Osteoblast (primary cell): ENCODE measurements at places on chromosomes 16 and 17. TPM values are rescaled to one million over a fixed set of nuclear protein-coding genes. Genes with fewer than 3 reads are reported as not detected.

- peak; percentile 87 for DNase-seq
These were observed 23.3 kb upstream of the CDRT4 start for GRCh38 chr17:15490634-15491261.

DNA sequence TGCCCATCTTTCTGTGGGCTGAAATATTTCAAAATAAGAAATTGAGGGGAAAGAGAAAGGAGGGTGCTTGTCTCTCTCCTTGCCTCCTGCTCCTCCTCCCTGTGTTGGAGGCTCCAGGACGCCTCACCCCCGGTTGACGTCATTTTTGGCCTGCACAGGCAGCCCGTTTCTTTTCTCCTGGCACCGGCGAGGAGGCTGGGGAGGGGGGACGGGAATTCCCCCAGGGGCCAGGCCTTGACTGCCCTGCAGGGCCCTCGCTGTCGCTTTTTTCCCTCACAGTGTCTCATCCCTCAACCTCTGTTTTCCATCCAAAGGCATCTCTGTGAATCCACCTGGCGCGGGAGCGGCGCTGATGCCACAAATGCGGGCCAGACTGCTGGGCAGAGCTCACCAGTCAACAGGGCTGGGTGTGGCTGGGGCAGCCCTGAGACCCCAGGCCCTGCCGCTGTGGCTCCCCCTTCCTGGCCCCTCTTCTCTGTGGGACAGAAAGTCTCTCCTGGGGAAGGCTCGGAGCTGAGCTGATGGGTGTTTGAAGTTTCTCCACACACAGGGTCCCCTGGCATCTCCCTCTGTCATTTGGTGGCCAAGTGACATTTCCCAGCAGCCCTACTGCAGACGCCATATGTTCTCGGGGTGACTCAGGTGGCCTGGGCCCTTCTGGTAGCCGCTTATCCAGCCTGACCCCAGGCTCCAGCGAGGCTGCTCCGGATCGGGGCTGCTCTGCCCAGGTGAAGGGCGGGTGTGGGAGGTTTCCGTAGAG lies 16.0 kb downstream of the CENPX start:
- DNase-seq, result peak; percentile 95

DNA sequence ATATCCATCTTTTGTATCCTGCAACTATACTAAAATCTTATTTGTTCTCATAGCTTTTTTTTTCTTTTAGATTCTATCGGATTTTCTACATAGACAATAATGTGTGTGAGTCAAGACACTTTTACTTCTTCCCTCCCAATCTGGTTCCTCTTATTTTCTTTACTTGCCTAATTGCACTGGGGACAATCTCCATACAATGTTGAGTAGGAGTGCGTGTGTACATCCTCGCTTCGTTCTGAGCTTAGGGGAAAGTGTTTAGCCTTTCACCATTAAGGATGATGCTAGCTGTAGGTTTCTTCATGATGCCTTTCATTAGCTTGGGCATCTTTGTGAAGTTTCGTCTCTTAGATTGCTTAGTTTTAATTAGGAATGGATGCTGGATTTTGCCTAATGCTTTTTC lies 2.9 kb downstream of the SPATA32 start:
- peak; percentile 15 for DNase-seq

DNA sequence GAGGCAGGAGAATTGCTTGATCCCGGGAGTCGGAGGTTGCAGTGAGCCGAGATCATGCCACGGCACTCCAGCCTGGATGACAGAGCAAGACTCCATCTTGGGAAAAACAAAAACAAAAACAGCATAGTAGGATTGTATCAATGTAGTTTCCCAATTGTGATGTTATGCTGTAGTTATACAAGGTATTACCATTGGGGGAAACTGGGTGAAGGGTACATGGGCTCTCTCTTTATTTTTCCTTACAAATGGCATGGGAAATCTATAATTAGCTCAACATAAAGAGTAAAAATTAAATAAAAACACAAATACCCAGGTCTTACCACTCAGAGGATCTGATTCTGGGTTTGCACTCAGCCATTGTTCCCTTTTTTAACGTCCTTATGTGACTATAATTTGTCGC lies 107.9 kb downstream of the KATNIP start:
- DNase-seq, result no peak

- no peak for DNase-seq
These were observed 75.9 kb upstream of the WSB1 start for GRCh38 chr17:27218041-27218440.

GRCh38 chr16:89759746-89760340 lies 38.5 kb downstream of the ZNF276 start:
- DNase-seq, result peak; percentile 9

DNA sequence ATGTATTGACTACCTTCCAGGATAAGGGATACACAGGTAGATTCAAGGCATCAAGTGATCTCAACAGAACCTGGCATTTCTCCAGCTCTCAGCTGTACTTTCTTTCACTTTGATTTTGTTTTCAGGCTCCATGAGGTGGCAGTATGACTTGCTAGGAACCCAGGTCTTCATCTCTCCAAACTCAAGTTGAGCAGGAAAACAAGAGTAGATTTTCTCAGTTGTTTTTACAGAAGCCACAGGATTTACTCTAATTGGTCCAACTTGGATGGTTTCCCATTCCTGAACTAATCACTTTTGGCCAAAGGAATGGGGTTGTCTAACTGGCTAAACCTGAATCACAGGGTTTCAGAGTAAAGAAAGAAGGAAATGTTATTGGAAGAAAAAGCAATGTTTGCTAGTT lies 146.6 kb downstream of the TRIM37 start:
- no peak for DNase-seq

- DNase-seq, result no peak
These were observed 92.1 kb downstream of the TTC19 start for GRCh38 chr17:16091773-16092172.

DNA sequence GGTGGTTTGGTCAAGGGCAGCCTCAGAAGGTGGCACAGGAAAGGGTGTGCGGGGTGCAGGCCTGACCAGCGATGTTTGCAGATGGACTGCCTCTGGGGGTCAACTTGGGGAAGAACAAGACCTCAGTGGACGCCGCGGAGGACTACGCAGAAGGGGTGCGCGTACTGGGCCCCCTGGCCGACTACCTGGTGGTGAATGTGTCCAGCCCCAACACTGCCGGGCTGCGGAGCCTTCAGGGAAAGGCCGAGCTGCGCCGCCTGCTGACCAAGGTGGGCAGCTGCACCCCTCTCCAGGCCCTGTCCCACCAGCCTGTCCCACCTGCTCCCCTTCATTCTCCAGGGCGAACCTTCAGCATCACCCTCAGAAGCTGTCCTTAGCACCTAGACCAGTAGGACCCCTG lies 12.5 kb downstream of the DHODH start:
- no peak for DNase-seq

- peak; percentile 99 for DNase-seq
These were observed 58.0 kb upstream of the GSE1 start for GRCh38 chr16:85554889-85555718.

- DNase-seq, result no peak
These were observed 238.7 kb upstream of the ELAC2 start for GRCh38 chr17:13256545-13256944.

DNA sequence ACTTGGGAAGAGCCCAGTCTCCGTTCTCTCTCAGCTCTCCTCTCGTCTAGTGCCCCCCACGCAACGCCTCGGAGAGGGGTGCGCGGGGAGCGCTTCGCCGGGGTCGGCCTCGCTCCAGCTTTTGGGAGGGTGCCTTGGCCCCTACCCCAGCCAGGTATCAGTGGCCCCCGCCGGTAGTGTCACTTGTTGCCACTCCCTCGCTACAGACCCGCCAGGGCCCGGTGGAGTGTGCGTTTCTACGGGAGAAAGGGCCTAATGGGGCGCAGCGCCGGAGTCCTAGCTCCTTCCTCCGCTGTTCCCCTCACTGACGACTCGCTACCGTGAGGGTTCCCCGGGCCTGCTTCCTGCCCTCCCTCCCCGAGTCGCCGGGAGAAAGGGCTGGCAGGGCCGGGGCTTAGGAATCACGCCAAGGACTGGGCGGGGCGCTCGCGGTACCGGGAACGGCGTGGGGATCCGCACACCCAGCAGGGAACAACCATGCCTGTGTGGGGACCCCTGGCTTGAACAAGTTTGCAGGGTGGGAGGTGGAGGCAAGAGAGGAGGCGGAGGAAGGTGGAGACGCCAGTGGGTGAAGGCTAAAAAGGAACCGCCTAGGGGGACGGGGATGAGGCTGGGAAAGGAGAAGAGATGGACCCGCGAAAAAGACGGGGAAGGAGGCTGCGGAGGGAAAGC lies 997 bp upstream of the CDH11 start:
- peak; percentile 83 for DNase-seq

- DNase-seq, result no peak
These were observed 27.3 kb downstream of the CMIP start for GRCh38 chr16:81471882-81472281.

- DNase-seq, result peak; percentile 64
These were observed 73.1 kb upstream of the CDC42EP4 start for GRCh38 chr17:73384926-73385325.

GRCh38 chr17:72567774-72568173 lies 447.0 kb downstream of the SOX9 start:
- DNase-seq, result no peak

DNA sequence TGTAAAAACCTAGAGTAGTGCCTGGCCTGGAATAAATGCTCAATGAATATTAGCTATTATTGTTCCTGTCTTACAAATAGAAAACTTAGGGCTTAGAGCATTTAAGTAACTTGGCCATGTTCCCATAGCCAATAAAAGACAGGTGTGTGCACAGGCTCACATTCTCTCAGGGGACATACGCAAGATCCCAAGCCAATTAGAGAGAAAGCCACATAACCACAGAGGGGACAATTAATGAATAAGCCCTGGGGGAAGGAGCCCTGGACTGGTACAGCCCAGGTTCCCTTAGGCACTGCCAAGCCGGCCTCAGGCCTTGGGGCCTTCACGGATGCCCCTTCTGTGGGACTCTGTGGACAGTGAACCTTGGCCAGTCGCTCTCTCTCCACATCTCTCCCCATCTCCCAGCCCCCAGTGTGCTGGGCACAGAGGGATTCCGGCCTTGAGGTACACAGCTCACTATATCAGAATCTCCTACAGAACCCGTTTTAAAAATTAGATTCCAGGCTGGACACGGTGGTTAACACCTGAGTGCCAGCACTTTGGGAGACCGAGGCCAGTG lies 27.3 kb upstream of the ABCC12 start:
- DNase-seq, result no peak

DNA sequence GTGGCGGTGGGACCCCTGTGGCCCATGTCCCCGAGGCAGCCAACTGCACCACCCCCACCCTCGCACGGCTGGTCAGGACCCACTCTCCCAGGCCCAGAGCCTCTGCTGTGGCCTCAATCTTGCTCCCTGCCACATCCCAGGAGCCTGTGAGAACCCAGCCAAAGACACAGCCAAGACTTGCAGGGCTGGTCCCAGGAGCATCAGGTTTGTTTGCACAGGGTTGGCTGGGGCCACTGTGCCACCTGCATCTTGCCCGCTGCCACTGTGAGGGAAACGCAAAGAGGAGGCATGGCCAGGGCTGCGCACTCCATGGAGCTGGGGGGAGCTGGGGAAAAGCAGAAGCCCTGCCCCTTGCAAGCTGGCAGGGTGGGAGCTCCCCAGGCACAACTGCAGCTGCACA lies 92.5 kb downstream of the SSH2 start:
- no peak for DNase-seq

- no peak for DNase-seq
These were observed 141.5 kb downstream of the TOX3 start for GRCh38 chr16:52405441-52405840.

DNA sequence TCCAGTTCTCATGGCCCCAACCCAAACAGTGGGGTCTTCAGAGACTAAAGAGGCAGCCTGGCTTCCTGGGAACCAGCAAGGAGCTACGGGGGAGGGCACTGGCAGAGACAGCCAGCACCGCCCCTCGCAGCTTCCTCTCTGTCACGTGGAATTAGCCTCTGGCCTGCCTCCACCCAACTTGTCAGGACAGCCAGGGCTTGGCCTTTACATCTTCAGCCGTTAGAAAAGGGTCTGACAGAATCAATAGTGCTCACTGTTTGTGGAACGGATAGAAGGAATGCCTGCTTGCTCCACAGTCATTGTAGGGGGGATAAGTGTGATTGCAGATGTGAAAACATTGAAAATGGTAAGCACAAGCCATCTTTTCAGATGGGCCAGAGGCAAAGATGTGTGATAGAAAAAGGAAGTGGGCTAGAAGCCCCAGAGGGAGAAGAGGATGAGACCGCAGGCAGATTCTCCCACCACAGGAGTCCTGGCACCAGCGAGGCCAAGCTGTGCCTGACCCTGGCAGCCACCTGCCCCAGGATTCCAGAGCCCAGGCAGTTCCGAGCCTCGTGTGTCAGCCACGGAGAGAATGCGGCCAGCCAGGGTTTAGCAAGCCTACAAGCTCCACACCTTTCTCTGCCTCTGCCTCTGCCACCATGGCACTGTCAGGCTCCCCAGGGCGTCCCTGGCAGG lies 18.6 kb downstream of the GRIN2C start:
- peak; percentile 96 for DNase-seq

DNA sequence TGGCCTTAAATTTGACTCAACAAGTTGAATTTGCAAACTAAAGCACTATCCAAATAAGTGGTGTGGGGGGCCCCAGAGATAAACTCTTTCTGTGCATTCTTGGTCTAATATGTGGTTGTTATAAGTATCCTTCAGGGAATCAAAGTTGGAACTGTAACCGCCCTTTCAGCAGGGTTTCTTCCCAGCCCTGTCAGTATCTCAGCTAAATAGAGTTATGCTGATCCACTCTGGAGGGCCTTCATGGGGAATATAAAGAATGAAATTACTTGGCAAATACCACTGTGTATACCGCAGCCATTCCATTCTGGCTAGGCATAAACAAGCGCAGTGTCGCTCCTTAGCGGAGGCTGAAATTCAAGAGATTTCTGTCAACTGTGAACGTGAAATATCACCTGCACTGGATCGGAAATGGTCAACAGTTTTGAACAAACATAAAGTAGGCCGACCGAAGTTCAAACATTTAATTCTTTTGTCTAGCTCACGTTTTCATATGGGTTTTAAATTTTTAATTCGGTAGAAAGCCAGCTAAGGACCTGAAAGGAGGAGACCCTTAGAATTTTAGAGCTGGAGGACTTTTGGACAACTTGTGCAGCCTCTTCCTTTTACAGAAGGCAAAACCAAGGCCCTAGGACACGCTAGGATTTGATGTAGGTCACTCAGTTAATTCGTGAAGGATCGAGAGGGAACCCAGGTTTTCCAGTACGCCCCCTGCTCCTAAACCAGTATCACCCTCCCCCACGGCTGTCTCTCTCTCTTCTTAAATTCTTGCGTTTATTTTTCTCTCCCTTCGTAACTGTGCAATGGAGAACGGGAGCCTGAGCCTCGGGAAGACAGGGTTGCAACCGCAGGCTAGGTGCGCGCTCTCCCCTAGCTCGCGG lies 74.7 kb downstream of the CHD9 start:
- peak; percentile 94 for DNase-seq

GRCh38 chr17:41504246-41504977 lies 1.0 kb downstream of the KRT13 start:
- no peak for DNase-seq

GRCh38 chr17:66240630-66241029 lies 11.4 kb upstream of the APOH start:
- DNase-seq, result no peak

SEZ6 gene
- total RNA-seq, result not detected in 2 replicates

IRF8 gene
- under 0.01 and 0.36 TPM in 2 replicates for total RNA-seq

MYH3 gene
- total RNA-seq, result 0.88 and 1.8 TPM in 2 replicates

CD300A gene
- not detected in 2 replicates for total RNA-seq

LAT gene
- 1.2 and 1.4 TPM in 2 replicates for total RNA-seq

CACNA1G gene
- under 0.01 TPM in 2 replicates for total RNA-seq

DHRS7C gene
- total RNA-seq, result not detected in 2 replicates

TMC7 gene
- total RNA-seq, result 1.1 and 1.5 TPM in 2 replicates

KRT28 gene
- total RNA-seq, result not detected in 2 replicates

SLC6A2 gene
- total RNA-seq, result not detected in 2 replicates

CX3CL1 gene
- under 0.01 TPM in 1 of 2 replicates, not detected in the other for total RNA-seq

KRT32 gene
- total RNA-seq, result not detected in 2 replicates
